ENCODE measurements at places on chromosomes 7 and 10.

DNA sequence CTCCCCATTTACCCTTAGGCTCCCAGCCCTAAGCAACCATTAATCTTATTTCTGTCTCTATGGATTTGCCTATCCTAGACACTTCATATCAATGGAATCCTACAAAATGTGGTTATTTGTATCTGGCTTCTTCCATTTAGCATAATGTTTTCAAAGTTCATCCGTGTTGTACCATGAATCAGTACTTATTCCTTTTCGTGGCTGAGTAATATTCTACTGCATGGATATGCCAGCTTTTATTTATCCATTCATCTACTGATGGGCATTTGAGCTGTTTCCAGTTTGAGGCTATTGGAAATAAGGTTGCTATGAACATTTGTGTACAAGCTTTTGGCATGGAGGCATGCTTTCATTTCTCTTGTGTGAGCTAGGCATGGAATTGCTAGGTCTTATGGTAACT lies 121.1 kb downstream of the WDR11 start:
- DNase-seq, result no peak

GRCh38 chr7:41297166-41297565 lies 405.7 kb downstream of the INHBA start:
- no peak for DNase-seq

- DNase-seq, result no peak
These were observed 10.1 kb upstream of the ADRB1 start for GRCh38 chr10:114033566-114033965.

DNA sequence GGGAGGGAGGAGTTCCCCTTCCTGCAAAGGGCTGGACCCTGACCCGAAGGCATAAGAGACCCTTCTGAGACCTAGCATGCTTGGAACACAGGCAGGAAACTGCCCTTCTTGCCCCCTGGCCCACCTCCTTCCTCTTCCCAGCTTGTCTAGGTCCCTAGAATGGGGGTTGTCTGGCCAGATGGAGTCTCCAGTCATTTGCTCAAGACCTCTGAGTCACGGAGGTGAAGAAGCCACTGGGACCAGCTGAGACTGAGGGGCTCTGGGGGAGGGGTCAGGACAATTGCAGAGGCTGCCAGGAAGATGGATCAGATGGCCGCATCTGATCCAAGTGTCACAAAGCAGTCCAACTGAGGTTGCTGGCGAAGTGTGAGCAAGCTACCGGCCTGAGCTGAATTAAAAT lies 46.2 kb downstream of the COL13A1 start:
- DNase-seq, result peak; percentile 22

DNA sequence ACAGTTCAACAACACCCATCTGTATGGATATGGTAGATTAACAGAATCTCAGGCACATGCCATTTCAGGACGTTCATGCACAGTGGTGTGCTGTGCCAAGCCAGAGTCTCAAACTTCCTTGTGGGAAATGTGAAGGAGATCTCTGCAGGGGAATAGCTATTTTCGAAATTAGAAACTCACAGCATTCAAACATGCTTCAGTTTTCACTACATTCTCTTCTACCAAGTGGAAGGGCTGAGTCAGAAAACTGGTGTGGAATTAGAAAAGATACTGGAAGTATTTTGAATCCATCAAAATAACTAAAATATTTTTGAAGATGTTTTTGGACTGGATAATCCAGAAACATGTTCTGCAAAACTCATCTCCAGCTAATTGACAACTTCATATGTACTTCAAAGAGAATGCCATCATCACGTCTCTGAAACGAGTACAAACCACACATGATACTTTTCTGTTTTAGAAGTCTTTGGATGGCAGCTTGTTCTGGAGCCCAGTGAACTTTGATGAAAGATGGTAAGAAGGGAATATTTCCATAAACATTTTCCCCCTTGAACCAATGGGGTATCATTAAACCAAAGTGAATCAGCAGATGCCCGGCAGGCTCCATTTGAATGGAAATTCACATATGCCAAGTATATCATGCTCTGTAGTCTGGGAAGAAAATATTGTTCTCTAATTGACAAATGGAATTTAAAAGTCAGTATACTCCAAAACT lies 616.3 kb upstream of the IGFBP3 start:
- peak; percentile 9 for DNase-seq

GRCh38 chr7:83648464-83649241 lies at the start of gene SEMA3E:
Gene SEMA3E, minus strand, starts transcription at chr7:83649139.
- peak; percentile 54 for DNase-seq

DNA sequence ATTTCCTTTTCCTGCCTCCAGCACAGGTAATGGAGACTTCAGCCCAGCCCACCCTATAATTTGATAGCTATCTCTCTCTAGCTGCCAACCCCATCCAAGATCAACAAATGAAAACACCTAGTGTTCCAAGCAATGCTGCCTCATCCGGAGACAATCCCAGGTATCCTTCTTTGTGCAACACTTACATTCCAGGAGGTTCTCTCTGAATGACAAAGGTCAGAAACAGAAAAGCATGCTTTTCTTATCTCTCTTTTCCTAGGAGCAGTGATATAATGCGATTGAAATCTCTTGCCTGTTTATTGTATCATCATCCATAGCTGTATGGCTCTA lies 699.3 kb downstream of the INHBA start:
- DNase-seq, result no peak

GRCh38 chr7:7146837-7147236 lies 35.5 kb upstream of the C1GALT1 start:
- DNase-seq, result no peak

- DNase-seq, result no peak
These were observed 602.3 kb upstream of the MGMT start for GRCh38 chr10:128864554-128865295.

DNA sequence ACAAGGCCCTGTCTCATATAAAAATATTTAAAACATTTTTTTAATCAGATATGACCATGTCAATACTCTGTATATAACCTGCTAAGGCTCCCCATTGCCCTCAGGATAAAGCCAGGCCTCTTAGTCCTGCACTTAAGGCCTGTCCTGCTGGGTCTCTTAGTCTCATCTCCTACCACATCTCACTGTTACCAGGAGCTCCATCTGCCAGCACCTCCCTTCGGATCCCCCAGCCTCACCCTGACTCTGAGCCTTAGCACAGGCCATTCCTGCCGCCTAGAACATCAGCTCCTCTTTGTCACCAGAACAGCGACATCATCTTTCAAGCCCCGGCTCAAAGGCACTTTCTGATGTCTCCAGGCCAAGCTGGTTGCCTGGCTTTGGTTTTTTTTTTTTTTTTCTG lies 25.7 kb upstream of the GTF2IRD1 start:
- DNase-seq, result no peak

GRCh38 chr10:96377816-96378294 lies 19.1 kb upstream of the OPALIN start:
- peak; percentile 28 for DNase-seq

- DNase-seq, result peak; percentile 24
These were observed 75.3 kb upstream of the AASS start for GRCh38 chr7:122219253-122219865.

GRCh38 chr7:133556553-133556952 lies 303.7 kb downstream of the EXOC4 start:
- no peak for DNase-seq

DNA sequence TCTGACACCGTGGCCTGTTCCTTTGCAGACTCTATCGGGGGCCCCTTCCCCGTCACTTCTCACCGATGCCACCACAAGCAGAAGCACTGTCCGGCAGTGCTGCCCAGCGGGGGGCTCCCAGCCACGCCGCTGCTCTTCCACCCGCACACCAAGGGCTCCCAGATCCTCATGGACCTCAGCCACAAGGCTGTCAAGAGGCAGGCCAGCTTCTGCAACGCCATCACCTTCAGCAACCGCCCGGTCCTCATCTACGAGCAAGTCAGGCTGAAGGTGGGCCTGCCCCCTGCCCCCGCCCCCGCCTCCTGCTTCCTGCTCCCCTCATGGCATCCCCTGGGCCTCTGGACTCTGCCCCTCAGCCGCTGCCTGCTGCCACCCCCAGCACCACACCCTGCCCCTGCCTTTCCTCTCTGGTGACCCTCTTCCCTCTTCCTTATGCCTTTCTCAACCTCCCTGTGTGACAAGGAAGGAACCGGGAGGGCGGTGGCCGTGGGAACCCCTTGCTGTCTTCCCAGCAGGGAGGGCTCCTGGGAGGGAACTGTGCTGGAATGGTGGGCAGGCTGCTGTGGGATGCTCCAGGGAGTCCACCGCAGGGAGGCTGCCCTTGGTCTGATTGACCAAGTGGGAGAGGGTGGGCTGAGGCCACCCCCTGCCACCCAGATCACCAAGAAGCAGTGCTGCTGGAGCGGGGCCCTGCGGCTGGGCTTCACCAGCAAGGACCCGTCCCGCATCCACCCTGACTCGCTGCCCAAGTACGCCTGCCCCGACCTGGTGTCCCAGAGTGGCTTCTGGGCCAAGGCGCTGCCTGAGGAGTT lies 77.5 kb downstream of the NEURL1 start:
- no peak for DNase-seq

GRCh38 chr10:6721480-6721879 lies 141.4 kb upstream of the PRKCQ start:
- DNase-seq, result peak; percentile 95

DNA sequence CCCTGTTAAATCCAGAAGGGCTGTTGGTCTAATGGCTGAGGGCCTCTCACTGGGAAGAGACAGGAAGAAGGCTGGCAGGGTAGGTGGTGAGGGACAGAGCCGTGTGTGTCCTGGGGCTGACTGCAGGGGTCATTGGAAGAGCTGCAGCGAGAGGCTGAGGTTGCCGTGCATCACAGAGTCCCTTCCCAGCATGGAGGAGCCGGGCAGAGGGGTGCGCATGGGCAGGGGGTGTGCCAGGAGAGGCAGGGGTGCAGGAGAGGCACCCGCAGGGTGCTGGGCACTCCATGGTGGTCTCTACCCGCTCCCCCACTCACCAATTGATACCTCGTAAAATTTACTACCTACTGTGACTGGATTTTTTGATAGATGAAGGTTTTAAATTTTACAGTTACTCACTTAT lies 124.3 kb downstream of the ACTR3B start:
- DNase-seq, result no peak

DNA sequence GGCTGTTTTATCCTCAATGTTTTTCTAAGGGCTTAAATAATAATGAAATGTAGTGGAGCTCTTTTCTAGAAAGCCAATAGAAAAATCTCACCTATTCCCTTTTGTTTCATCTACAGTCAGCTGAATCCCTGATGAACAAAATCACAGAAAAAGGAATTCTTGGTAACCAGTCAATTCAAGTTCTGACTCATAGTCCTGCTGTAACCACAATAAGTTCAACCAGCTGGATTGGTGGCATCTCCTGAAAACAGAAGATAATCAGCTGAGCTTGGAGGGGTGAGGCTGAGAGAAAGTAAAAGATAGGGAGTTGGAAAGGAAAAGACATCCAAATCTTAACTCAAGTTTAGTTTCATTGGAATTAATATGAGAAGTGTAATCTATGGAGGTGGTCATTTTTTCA lies 772.1 kb downstream of the CCSER2 start:
- DNase-seq, result no peak

- no peak for DNase-seq
These were observed 19.4 kb downstream of the SSC4D start for GRCh38 chr7:76390092-76390491.

DNA sequence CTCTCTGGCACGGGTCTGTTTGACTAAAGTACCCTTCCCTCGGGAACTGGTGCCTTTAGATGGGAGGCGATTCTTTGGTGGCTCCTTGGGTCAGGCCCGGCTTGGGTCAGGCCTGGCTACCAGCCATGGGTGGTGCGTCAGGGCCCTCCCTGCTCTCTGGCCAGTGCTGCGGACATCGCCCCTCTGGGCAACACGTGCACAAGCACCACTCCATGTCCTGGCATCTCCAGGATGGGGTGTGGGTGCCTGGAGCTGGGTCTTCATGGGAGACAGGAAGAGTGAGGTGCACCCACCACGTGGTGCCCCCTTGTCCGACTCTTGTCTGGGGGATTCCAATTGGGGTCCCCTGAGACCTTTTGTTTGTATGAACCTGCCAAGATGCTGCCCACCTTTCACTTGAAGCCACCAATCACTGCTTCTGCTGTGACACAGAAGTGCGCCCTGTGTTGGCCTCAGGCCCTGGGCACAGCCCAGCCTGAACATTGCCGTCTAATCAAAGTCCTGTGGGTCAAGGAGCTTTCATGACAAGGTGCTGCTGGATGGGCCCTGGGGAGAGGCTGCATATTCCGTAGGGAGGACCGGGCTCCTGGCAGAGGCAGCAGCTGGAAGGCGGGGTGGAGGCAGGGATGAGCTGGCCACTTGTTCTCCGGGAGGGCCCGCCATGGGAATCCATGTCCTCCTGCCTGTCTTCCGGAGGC lies 11.1 kb upstream of the PWWP2B start:
- no peak for DNase-seq

DNA sequence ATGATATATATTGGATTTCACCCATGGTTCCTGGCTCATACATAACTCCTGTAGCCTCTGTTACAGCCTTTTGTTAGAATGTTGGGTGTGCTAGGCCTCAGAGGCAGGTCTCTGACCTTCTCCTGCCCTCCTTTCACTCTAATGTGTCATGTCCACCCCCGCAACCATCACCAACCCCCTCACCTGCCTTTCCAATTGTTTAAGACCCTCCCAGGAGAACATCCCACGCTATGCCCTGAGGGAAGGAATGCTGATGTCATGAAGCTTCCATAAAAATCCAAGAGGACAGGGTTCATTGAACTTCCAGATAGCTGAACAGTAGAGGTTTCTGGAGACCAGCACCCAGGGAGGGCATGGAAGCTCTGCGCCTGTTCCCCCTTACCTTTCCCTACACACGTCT lies 30.8 kb upstream of the C10orf67 start:
- no peak for DNase-seq

DNA sequence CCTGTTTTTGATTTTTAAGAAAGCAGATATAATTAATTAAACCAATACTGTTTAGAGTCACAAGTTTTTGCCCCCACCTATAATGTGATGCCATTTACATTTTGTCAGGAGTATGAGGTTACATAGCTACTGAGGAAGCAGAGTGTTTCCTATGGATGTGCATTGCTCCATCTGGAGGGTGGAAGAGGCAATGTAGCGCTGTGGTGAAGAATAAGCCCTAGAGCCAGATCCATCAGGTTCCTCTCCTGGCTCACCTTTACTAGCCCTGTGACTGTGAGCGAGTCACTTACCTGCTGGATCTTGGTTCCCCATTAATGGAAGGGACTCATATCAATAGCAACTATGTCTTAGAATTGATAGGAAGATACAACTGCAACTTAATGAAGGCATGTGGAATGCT lies 216.0 kb downstream of the GPAM start:
- DNase-seq, result no peak

GRCh38 chr7:150855476-150856302 lies 3.4 kb downstream of the AOC1 start:
- no peak for DNase-seq

DNA sequence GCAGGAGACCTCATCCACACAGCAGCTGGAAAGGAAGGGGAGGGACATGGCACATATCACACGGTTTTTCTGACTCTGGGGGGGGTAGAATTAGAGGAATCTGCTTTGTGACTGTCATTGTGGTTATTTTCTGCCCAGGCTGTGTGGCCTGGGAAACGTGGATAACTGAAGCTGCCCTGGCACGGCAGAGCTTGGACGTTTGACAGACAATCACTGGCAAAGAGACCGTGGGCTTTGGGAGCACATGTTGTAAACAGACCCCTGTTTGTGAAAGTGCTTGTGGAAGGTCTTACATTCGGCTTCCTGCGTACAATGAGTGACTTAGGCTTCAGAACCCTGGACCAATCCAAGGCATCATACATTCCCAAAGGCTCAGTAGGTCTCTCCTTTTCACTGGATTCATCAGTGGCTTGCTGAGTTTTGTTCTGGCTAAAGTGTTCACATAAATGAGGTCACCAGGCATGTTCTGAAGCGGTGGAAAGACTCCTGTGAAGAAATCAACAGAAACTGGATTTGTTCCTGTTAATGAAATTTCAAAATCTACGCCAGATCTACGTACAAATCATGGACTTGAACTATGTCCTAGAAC lies 188.2 kb downstream of the TEX36 start:
- DNase-seq, result peak; percentile 7

GRCh38 chr10:75770626-75771081 lies 339.2 kb downstream of the LRMDA start:
- DNase-seq, result peak; percentile 44

GRCh38 chr7:94940241-94940640 lies 32.8 kb downstream of the PPP1R9A start:
- no peak for DNase-seq
